Endothelial cell of umbilical vein (primary cell): ENCODE measurements at places on chromosomes 16 and 17. TPM values are rescaled to one million over a fixed set of nuclear protein-coding genes. Genes with fewer than 3 reads are reported as not detected.

- DNase-seq, result no peak
Observed at GRCh38 chr16:28596115-28596630, 677 bp downstream of the SULT1A2 start.

DNA sequence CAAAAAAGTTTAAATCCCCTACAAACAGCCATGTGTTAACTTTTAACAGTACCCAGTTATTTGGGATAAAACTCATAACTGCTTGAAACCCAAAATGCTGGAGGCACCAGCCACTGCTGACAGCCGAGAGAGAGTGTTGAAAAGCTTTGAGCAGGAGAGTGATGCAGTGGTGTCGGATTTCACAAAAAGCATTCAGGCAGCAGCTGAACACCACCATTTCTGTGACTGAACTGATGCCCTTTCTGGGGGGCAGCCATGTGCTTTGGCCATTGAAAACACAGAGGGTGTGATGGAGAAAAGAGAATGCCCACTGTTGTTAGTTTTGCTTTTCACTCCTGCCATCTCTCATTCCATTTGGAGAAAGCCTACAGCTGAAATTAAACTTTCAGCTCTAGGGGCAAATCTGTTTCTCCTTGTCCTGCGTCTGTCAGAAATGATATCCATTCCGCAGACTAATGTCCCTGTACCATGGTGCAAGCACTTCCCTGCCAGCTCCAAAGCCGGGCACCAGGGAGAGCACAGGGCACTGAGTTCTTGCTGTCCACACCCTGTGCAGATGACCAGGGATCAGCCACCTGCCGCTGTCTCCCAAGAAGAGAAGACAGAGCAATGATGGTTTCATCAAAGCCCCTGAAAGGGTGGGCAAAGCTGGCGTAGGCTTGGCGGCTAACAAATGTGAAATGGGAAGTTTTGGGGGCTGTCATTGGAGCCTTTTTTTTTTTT is 16.6 kb upstream of the MLYCD start:
- no peak for DNase-seq

Gene CCL8
- total RNA-seq, result not detected in 2 replicates

Gene SALL1
- total RNA-seq, result not detected in 2 replicates

Gene KRT15
- total RNA-seq, result 2.8 TPM in 2 replicates

DNA sequence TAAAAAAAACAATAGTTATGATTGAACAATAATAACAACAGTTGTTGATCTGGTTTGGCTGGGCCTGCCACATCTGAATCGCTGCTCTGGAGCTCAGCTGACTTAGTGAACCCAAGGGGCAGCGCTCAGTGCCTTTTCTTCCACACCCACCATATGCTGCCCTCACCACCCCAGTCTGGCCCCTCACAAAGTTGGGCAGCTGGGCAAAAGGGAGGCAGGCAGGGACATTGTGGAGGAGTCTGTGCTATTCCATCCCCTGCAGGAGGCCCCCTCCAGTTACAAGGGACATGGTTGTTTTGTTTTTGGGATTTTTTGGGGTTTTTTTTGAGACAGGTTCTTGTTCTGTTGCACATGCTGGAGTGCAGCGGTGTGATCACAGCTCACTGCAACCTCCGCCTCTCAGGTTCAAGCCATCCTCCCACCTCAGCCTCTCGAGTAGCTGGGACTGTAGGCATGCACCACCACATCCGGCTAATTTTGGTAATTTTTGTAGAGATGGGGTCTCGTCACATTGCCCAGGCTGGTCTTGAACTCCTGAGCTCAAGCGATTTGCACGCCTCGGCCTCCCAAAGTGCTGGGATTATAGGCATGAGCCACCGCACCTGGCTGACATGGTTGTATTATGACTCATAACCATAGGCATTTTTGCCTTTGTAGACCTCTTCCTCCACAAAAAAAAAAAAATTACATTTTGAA is 8.6 kb upstream of the PECAM1 start:
- peak; percentile 43 for DNase-seq

GRCh38 chr16:89892635-89893034 is 19.2 kb downstream of the TCF25 start:
- no peak for DNase-seq

Gene CFAP52
- total RNA-seq, result not detected in 2 replicates

- no peak for DNase-seq
Observed at GRCh38 chr17:50731575-50732460, 12.4 kb downstream of the LUC7L3 start.

DNA sequence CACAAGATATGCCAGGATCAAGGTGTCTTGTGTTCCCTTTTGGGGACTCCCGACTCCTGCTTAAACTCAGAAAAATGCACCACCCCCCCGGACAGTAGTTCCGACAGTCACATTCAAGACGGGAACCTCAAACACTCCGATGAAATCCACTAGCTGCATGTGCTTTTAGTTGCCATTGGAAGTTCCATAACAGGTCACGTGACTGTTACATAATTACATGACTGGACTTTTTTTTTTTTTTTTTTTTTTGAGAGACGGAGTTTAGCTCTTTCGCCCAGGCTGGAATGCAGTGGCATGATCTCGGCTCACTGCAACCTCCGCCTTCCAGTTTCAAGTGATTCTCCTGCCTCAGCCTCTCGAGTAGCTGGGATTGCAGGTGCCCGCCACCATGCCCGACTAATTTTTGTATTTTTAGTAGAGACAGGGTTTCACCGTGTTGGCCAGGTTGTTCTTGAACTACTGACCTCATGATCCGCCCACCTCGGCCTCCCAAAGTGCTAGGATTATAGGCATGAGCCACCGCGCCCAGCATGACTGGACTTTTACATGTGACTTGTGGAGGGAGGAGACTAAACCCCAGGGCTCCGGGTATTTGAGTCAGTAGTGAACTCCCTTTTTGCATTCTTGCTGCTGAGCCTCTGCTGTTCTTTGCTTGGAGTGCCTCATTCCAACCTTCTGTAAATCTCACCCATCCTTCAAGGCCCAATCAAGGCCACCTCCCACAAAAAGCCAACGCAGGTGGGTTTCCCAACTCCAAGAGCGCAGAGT is 1.6 kb downstream of the SIRT7 start:
- DNase-seq, result no peak

Gene ZNHIT3
- 31.4 and 34.0 TPM in 2 replicates for total RNA-seq

DNA sequence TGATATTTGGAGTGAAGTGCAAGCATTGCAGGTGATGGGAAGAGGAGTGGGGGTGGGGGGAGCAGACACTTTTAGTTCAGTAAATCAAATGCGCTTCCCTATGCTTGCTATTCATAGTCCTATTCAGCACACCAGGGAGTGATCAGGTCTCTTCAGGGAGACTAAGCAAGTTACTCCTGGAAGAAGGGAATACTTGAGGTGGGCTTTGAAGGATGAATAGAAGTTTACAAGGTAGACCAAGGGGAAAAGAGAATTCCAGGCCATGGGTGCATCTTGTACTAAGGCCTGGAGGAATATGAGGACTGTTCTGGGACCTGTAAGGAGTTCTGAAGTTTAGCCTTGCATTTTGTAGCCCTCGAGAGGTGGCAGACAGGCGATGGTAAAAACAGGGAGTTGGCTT is 40.1 kb upstream of the LGALS9 start:
- no peak for DNase-seq

GRCh38 chr17:21339011-21339410 is 37.1 kb upstream of the KCNJ12 start:
- no peak for DNase-seq

GRCh38 chr17:59254742-59255141 is 34.4 kb downstream of the GDPD1 start:
- no peak for DNase-seq

GRCh38 chr17:17853811-17854447 is 17.1 kb upstream of the SREBF1 start:
- no peak for DNase-seq

DNA sequence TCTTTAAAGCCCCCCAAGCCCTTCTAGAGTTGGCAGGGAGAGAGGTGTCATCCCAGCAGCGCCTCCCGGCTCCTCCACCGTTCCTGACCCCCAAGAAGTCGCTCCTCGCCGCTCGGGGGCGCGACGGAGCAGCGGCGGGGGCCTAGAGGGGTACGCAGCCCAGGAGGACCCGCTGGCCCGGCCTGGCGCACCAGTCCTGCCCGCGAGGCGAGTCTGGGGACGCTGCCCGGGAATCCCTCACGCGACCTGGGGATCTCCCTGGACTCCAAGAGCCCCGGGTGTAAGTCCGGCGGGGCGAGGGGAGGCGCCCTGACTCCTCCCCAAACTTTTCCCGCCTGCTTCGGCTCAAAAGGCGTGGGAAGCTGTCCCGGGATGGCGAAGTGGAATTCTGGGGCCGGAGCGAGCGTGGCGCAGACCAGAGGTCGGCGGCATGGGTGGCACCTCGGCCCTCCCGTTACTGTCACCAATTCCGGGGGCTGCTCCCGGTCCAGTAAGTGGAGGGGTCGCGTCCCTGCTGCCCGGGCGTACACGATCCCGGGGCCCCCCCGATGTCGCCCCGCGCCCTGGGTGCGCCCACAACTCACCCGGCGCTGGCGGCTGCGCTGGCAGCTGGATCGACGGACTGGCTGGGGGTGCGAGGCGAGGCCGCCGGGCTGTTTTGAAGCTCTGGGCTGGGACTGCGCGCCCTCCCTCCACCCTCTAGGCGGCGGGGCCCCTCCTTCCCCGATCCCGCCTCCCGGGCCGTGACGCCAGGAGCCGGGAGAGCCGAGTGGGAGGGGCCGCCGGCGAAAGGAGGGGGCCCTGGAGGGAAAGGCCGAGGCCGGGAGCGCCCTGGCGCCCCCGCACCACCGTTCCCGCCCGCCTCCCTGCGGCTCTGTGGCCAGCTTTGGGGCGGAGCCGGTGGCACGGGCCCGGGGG is at the start of gene EMP2:
TSS of gene EMP2 (minus strand) at position 634 of the 918 bp plus-strand sequence. CDS start 32,981 bp downstream, outside the sequence.
- peak; percentile 72 for DNase-seq

GRCh38 chr16:19431636-19432340 is 14.1 kb downstream of the TMC5 start:
- no peak for DNase-seq

GRCh38 chr16:80407265-80407987 is 133.4 kb upstream of the DYNLRB2 start:
- DNase-seq, result no peak

Gene TBC1D3I
- total RNA-seq, result 0.60 and 1.3 TPM in 2 replicates
